ENCODE measurements at places on chromosomes 1 and 21.
A peak's percentile ranks its signal among the peaks of the same experiment; 100 is the strongest.

DNA sequence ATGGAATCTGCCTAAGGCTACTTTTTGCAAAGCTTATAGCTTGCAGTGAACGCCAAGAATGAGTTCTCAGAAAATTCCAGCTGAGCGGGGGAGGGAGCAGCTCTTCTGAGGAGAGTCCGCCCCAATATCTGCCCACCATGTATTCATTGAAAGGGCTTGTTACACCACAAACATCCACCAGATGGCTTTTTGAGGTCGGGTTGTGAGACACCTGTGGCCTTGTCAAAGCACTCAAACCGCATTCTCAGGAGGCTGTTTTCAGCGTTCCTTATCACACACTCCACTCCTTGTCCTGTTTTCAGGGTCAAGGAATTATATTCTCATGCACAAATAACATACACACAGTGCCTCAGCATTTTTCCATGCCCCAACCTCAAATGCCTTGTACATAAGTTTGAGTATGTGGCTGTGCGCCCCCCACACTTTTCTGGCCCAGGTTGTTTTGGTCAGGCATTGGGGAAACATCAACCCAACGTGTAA, 3.9 kb upstream of the C4BPB start:
- DNase-seq = peak; percentile 82

- DNase-seq = peak; percentile 80
These were observed 32.2 kb upstream of the EPB41 start for GRCh38 chr1:28882009-28882628.

DNA sequence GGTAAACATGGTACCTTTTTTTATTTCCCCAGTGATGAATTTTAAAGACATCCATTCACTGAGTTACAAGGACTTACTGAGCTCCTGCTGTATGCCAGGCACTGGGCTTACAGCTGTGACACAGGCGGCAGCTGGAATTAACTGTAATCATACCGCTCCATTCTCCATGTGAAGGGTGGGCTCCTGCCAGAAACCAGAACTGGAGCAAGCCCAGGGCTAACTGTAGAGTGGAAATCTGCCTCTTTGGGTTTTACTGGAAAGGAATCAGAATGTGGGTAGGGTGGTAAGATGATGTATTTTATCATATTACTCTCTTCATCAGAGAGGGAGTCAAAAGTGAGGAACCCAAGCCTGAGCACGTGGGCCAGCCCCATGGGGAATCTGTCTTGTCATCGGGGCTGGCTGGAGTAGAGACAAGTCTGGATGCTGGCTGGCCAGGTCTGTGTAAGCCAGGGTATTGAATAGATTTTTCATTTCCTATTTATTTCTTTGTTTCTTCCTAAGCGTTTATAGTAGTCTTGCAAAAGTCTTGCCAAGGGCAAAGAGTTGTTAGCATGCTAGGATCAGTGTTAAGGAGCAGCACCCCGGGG, 21.5 kb downstream of the FGGY start:
- no peak for DNase-seq

DNA sequence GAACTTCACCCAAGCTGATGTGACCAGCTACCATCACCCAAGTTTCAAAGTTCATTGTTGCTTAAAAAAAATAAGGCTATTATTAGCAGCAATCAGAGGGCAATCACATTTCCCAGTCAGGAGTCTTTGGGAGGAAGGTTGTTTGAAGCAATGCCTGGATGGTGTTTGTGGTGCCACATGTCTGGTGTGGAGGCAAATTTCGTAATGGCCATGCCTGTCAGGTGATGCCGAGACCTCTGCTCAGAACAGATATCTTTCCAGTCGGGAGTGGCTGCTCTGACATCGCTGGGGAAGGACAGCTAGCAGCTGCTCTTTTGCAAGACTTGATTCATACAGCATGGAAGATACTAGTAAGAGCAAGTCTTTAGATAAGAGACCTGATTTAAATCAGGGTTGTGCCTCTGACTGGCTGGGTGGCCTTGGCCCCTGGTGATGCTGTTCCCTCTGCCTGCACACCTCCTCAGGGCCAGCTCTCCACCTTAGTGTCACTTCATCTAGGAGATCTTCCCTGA, 187.8 kb upstream of the JUN start:
- no peak for DNase-seq

GRCh38 chr1:38546636-38547035, 312.9 kb downstream of the RRAGC start:
- no peak for DNase-seq

GRCh38 chr1:237140986-237141385, 99.0 kb downstream of the RYR2 start:
- no peak for DNase-seq

DNA sequence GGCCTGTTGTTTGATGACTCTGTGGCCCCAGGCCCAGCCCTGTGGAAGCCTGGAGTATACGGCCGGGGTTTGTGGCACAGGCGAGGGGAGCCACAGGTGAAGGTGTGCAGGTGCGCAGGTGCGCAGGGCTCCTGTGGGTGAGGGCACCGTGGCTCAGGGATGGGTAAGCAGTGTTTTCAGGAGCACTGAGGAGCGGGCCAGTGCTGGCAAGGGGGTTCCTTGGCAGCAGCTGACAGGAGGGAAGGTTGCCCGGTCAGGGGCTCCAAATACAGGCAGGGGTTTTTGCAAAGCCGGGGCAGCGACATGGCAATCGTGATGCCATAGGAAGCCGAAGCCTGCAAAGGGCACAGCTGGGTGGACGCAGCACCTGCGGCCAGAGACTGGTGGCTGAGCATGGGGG, 20.7 kb downstream of the AGPAT3 start:
- DNase-seq = no peak

DNA sequence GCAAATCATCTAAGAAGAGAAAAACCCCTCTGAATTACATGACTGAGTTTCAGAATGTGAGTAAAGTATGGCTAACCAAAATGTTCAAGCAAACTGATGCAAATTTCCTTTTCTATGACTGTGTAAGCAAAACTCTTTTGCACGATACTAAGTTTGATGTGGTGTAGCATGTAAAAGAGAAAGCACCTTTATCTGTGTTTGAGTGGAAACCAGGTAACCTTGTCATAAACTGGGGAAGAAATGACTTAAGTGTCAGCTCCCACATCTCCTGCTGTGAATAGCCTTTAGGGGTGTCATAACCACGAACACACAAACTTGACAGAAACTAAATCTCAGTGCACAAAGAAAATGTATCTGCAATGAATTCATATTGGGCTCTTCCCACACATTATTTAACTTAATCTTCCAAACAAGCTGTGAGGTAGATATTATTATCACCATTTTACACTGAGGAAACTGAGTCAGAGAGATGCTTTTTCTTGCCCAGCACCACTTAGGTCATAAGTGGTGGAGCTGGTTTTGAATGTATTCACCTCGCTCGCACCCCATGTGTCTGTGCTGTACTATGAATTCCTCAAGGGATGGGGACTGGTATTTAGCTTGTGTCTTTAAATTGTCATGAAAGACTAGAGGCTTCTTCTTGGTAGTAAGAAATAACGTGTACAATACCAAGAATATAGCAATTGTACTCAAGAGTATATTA, 32.9 kb upstream of the IL12RB2 start:
- no peak for DNase-seq

- DNase-seq = peak; percentile 56
These were observed 1.4 kb downstream of the PEA15 start for GRCh38 chr1:160206421-160207117.

- peak; percentile 2 for DNase-seq
These were observed 48.1 kb downstream of the S100B start for GRCh38 chr21:46556802-46557201.

DNA sequence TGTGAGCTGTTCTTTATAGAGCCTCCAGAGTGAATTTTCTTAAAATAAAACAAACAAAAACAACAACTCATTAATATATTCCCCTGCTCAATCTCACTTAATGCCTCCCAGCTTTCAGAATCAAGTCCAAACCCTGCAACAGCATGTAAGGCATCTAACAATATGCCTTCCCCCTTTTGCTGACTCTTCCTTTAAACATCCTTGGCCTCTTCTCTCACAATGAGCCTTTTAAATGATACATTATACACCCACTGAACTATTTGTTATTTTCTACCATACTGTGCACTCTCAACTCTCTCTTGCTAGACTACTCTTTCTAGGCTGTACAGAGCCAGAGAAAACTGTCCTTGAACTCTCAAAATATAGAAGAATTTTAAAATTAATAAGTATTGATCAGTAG, 115.2 kb upstream of the SNX7 start:
- no peak for DNase-seq

GRCh38 chr1:21295002-21295401, 4.7 kb upstream of the ECE1 start:
- no peak for DNase-seq

DNA sequence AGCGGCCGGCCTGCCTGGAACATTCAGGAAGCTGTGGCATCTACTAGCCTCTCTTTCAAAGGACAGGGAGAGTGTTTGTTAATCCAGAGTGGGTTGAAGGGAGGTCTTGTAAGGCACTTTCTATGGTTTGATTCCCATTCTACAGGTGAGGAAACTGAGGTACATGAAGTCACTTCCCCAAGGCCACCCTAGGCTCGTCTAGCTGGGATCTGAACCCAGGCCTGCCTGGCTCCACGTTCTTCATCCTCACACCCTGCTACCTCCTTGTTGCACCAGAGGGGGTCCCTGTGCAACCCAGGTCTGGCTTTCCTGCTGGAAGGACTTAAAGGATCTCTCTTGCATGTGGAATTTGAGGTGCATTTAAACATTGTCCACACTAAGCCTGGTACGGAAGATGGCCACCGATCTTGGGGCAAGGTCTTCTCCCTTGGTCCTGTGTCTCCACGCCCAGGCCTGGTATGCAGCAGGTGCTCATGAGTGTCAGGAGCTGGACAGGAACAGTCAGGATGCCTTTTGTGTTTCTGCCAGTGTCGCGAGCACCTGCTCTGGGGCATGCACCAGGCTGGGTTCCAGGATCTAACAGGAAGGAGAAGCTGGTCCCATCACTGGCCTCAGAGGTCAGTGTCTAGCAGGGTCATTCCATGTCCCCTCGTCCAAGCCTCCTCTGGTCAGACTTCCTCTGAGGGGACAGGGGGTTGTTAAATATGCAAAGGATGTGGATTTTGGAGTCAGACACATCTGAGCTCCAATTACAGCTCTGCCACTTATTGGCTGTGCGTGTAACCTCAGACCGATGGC, 103.2 kb upstream of the RUNX3 start:
- no peak for DNase-seq

GRCh38 chr21:32516756-32517649, 68.3 kb downstream of the TCP10L start:
- no peak for DNase-seq

- no peak for DNase-seq
These were observed 544.2 kb downstream of the RWDD3 start for GRCh38 chr1:95778217-95778616.

- DNase-seq = no peak
These were observed 159.6 kb downstream of the TOMM20 start for GRCh38 chr1:234969011-234969441.

DNA sequence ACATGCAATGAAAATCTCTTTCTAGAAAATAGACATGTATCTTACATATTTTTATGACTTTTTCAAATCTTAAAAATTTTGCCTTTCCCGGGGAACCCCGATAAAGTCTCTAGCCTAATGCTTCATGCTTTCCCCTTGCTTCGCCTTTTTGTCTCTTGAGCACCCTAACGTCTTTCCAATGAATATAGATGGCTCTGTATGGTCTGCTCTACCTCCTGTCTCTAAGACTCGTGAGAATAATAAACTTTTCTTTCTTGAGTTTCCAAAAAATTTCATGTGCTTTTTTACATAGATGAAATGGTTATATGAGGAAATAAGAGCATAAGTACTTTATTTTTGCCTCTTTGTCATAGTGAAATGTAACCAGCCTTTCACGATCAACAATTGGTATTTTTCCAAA, 202.6 kb downstream of the PDE4B start:
- no peak for DNase-seq

DNA sequence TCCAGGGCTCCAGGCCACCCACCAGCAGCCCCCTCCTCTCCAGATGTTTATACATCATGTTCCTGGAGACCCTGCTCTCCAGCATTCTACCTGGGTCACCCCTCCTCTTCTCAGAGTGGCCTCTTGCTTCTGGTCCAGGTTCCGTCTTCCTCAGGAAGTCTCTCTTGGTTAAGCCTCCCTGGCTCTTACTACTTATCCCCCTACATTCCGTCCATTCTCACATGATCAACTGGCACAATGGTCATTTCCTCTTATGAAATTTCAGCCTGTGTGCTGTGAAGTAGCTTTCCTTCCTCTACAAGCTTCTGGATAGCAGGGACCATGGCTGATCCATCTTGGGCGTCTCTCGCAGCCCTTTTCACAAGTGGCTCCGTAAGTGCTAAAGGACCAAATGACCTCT, 33.9 kb upstream of the ATP2B4 start:
- DNase-seq = no peak

- DNase-seq = no peak
These were observed 122.8 kb downstream of the PLPP3 start for GRCh38 chr1:56456435-56457101.

DNA sequence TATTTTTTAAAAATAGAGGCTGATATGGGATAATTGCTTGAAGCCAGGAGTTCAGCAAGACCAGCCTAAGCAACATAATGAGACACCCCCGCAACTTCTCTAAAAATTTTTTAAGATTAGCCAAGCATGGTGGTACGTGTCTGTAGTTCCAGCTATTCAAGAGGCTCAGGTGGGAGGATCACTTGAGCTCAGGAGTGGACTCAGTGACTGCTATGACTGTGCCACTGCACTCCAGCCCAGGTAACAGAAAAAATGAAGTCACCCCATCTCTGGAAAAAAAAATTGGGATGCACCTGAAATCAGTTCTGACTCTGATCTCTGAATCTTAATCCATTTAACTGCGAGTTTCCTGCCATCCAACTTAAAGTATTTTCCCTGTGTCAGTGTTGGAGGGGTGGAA, 124.2 kb downstream of the MRPS6 start:
- DNase-seq = no peak

Data from iPS-NIHi11 (cell line).